ENCODE measurements at places on chromosomes 2 and 18.
A peak's percentile ranks its signal among the peaks of the same experiment; 100 is the strongest.

DNA sequence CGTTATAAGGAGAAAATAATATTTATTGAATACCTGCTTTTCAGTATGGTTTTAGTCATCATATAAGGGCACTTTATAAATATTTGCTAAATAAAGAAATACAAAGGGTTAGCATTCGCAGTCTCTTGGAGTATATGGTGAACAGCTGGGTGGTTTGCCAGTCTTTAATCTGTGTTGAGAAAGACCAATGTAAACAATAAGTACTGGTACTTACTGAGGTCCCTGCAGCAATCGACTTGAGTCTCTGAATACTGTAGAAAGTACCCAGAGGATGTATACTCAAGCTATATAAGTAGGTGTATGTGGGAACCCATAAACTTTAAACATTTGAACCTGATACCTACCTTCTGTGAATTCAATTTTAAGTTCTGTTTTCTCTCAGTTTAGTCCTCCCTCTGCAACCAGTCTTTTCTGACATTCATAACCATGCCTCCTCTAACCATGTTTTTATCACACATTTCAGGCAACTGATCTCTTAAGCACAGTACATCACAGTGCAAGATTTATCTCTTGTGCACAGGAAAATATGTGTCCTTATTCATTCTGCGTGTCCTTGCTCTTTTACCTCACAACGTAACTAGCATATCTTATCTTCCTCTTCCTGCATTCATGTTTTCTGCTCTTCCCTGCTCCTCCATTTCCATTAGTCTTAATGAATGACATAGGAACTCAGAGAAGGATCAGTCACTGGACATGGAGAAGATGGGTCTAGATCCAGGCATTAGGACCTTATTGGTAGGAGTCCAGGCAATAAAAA lies 21.7 kb downstream of the C18orf63 start:
- no peak for DNase-seq

DNA sequence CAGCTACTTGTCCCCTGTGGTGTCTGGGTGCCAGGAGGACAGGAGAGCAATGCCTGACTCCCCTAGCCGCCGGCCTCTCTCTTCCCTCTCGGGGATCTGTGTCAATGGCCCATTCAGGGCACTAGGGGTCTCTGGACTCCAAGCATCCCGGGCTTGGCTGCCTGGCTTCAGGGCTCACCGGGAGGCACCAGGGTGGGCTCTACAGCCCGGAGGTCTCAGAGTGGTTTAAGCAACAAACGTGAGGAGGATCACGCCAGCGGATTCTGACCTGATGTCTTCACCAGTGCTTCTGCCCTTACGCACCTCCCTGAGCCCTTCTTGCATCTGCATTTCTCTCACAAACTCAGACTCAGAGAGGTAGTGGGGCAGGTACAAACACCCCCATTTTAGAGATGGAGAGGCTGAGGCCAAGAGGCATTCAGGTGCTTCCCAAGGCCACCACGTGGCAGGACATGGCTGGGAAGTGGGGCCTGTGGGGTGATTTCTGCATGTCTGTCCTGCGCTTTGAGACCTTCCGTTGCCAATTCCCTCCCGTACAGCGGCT lies 243.0 kb downstream of the CELF4 start:
- DNase-seq, result peak; percentile 64

DNA sequence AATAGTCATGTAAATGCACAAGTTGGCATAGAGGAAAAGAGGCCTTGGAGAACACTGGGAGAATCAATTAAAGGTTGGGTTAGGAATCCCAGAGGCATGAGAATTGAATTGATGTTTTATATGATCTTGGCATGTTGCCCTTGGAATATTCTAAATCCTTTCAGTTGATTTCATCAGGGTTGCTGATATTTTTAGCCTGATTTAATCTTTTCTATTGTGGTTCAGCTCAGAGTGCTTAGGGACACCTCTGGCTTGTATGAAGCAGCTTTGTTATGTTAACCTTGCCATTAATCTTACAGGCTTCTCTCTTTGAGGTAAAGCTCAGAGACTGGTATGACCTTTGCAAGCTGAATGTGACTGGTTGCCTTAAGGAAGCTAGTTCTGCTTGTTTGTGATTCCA lies 64.4 kb upstream of the LYPD6B start:
- DNase-seq, result no peak

- DNase-seq, result no peak
Observed at GRCh38 chr18:31049189-31049588, 6.6 kb upstream of the DSC3 start.

DNA sequence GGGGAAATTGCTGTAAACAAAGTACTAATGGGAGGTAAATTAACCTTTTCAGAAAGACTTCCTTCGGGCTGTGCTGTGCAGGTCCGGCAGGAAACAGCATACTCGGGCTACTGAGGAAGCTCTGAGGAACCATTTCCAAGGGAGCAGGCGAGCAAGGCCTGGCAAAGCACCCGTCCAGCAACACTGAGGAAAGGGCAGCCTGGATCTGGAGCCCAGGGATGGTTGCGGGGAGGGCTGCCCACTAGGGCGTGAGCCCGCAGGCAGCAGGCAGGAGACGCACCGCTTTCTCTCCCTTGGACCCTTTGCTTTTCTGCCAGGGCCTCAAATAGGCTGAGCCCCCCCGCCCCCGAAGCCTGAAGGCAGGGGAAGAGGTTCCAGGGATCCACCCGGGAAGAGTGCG lies 89.5 kb downstream of the SOX11 start:
- no peak for DNase-seq

DNA sequence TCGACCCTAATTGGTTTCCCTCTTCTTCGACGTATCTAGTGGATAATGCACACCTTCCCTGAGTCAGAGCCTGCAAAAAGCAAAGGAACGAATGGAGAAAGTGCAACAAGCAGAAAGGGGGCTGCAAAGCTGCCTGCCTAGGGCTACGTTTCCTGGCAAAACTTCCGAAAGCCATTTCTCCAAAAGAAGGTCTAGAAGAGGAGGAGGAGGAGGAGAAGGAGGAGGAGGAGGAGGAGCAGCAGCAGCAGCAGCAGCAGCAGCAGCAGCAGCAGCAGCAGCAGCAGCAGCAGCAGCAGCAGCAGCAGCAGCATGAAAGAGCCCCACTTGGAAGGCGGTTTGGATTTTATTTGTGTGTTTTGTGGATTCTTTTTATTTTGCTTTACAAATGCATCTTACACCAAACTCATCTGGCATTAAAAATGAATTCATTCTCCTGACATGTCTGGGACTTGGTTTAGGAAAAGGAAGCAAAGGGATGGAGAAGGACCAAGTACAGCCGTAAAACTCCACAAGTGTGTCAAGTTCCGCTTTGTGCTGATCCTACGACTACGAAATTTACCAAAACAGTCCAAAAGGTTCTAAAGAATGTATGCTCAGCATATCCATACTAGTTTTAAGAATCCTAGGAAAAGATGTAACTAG lies 2.0 kb downstream of the TCF4 start:
- DNase-seq, result no peak

- no peak for DNase-seq
Observed at GRCh38 chr2:215884451-215885087, 128.8 kb downstream of the MREG start.

DNA sequence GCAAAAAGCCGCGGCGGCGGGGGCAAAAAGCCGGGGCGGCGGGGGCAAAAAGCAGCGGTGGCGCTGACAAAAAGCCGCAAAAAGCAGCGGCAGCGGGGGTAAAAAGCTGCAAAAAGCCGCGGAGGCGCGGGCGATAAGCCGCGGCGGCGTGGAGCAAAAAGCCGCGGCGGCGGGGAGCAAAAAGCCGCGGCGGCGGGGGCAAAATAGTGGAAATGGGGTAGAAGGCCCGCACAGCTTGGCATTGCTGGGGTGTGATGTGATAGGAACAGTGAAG lies 450.1 kb downstream of the ANKRD30B start:
- DNase-seq, result no peak

- no peak for DNase-seq
Observed at GRCh38 chr2:120037995-120038541, 25.2 kb downstream of the EPB41L5 start.

GRCh38 chr18:59908799-59909198 lies 9.0 kb downstream of the PMAIP1 start:
- no peak for DNase-seq

DNA sequence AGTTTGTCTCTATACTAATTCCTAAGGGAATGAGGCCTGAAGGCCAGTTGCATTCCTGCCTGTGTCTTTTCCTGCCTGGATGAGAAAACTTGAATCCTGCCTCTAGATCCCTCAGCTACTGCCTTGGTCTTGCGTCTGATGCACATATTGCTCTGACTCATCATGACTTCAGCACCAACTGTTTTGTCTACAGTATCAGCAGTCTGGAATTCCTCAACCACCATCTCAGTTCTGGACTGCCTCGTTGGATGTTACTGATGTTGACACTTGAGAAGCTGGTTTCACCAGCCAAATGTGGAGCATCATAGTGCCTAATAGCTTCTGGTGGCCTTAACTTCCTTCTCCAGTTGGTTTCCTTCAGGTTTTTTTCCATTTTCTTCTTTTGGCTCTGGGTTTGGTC lies 211.0 kb downstream of the CTNNA2 start:
- DNase-seq, result no peak

GRCh38 chr18:38526922-38527321 lies 961.3 kb upstream of the CELF4 start:
- no peak for DNase-seq

DNA sequence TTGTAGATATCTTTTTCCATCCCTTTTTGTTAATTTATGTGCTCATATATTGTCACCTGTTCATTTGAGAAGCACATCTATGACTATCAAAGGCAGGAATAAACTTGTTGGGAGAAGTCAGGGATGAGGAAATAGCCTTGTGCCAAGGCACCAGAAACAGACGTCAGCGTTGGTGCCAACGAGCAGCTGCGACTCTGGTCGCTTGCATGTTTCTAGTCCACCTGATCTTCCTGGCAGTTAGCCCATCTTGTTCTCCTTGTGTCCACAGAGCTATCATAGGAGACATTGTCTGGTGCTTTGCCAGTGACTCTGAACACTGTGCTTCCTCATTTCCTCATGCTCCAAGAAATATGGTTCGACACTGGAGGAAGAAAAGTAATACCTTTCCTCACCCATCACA lies 374.4 kb downstream of the PTPRM start:
- DNase-seq, result no peak

GRCh38 chr2:69177785-69178636 lies 165.0 kb downstream of the ANTXR1 start:
- peak; percentile 58 for DNase-seq

Data from activated CD4-positive, alpha-beta T cell treated with anti-CD3 and anti-CD28 coated beads, Interleukin-2, amount 10 ng/mL, durations not matched to agents 24 days and 14 days (primary cell).